Fibroblast of skin of left biceps (primary cell): ENCODE measurements at places on chromosomes 4 and X.

DNA sequence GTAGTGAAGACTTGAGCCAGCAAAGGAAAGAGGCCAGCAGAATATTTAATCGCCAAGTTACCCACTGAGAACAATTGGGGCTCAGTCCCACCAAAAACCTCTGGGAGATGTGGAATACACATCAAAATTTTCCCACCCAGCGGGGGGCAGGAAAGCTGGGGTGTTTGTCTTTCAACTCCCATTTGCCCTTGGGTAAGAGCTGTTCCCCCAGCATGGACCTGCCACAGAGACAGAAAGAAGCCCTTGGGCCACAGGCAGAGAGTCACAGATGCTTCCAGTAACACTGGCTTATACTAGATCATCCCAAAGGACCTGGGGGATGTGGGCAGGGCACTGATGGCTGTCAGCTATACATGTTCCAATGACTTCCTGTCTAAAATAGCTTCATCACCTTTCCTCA, 18.9 kb upstream of the FBXW7 start:
- no peak for DNase-seq

DNA sequence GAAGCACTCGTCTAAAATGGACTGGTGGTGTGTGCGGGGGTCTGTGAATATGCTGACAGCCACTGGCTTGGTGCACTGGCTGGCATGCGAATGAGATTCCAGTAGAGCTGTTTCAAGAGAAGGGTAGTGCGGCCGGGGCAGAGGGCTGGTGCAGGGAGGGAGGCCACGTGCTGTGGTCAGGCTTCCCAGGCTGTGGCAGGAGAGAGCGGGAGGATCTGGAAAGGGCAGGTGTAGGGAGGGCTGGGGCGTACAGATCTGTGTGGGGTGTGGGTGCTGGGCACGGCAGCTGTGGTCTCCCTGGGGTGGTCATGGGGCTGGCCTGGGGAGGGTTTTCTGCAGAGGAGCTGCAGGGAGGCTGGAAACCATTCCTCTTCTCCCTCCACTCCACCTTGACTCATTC, 30.2 kb downstream of the SORCS2 start:
- no peak for DNase-seq

GRCh38 chr4:148435654-148436406, 6.4 kb downstream of the NR3C2 start:
- no peak for DNase-seq

DNA sequence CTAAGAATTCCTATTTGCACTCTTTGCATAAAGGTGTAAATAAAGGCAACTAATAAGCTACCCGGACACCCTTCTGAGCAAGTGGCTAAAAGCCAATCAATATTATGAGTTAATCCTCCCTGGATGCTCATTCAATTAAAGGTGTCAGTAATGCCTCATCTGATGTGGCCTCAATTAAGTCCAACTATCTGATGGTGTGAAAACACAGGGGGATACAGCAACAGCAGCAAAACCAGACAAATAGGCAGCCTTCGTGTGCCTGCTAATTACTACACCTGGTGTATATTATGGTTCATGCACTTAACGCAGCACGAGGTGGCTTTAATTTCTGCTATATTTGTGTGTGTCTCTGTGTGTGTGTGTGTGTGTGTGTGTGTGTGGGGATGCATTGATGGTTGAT, 244.4 kb downstream of the DCLK2 start:
- no peak for DNase-seq

DNA sequence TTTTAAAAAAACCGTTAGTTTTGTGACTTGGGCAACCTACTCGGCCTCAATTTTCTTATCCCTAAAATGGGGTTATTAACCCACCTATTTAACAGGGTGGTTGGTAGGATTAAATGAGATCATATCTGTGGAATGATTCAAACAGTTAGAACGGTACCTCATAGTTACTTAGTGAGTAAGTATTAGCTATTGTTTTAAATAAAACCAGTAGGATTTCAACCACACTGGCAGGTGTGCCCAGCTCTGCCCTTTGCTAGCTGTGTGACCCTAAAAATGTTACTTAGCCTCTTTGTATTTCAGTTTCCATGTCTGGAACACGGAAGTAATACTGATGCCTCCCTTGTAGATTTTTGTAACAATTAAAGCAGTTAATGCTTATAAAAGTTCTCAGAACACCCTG, 225.8 kb upstream of the SPRY1 start:
- no peak for DNase-seq

DNA sequence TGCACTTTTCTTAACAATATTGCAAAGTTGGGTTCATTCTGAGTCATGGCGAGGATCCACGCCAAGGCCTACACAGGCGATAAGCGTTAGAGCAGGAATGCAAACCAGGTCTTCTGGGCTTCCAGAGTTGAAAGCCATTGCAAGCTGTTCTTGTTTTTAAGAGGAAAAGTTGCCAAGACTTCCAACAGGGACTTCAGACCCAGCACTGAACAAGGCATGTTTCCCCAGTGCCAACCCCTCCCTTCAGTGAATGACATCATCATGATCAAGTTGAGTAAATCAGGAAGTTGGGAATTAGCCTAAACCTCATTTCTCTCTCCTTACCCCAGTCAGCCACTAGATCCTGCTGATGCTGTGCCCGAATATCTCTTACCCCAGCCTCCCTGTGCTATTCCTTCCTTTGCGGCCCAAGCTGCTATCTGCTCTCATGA, 355.1 kb downstream of the HS3ST1 start:
- peak; percentile 62 for DNase-seq

DNA sequence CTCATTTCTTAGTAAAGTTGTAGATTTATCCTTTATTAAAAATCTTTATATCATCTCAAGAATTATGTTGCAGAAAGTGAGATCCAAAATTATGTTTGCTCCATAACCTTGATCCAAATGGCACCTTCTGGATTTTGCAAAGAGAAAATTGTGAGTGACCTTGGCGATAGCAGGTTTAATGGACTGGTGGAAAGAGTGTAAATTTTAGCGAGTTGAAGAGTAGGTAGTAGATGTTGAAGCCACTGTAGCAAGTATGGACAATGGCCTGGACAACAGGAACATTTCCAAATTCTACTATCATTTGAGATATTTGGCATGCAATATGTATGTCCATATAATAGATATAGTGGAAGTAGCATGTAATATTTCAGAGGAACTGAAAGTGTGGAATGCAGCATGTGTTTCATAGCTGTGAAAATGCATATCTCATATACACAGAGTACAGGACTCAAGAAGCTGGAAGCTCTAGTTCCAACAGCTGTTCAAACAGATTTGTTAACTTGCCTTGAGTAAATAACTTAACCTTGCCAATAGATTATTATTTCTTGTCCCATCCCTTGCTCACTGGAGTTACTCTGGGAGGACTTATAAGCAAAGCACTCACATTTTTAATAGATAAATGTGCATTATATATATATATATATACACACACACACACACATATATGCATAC, 152.5 kb upstream of the TLL1 start:
- DNase-seq = no peak

GRCh38 chrX:79588233-79588632, 221.1 kb upstream of the ITM2A start:
- DNase-seq = no peak

- no peak for DNase-seq
Observed at GRCh38 chr4:134862116-134862515, 660.5 kb upstream of the PABPC4L start.

DNA sequence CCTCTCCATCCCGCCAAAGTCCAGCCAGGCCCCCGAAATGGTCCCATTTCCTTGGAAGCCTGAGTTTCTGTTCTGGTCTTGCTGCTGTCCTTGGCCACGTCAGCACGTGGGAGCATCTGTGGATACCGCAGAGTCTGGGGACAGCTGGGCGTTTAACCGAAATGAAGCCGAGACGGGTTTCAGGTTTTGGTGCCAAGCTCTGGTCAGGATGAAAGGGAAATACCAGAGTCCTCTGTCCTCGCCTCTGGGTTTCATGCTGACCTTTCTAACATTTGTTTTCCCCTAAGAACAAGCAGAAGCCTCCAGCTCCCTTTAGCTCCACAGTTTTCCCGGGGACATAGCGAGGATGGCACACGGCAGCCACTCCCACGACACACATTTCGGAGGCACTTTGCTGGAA, 19.7 kb downstream of the SHOX start:
- no peak for DNase-seq

DNA sequence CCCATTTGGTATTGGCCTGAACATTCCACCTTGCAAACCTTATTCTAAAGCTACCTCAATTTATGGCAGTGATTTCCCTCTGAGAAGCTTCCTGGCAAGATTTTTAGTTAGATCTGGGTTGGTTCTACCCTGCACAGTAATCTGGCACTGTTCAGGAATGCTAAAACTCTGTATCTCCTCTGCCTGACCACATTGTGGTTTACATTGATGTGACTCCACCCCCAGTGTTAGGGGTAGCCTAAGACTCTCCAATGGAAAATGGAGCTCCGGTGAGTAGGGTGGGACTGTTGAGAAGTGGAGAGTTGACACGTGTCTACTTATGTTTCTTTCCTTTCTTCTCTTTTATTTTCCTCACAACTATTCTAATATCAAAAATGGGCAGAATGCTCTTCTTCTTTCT, 45.4 kb downstream of the BMPR1B start:
- no peak for DNase-seq

GRCh38 chr4:188779581-188779980, 640.3 kb downstream of the TRIML1 start:
- DNase-seq = peak; percentile 15

GRCh38 chrX:119745283-119745848, 13.0 kb upstream of the SOWAHD start:
- no peak for DNase-seq
